ENCODE measurements at places on chromosomes 3 and 15.

DNA sequence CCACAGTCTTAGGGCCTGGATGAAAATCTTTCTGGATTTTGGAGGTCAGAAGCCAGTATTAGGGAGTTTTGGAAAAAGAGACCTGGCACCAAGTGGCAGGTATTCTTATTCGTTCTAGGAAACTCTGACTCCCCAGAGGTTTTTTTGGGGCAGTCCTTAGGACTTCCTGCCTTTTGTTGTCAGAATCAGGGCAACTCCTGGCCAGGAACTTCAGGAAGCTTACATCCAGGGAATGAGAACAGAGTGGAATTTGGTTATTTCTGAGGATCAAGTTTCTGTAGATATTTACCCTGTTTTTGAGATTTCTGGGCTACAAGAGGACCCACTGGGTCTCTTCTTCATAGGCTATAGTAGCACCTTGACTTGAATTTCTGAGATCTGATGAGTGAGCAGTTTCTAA lies 15.5 kb downstream of the SCN10A start:
- no peak for DNase-seq

DNA sequence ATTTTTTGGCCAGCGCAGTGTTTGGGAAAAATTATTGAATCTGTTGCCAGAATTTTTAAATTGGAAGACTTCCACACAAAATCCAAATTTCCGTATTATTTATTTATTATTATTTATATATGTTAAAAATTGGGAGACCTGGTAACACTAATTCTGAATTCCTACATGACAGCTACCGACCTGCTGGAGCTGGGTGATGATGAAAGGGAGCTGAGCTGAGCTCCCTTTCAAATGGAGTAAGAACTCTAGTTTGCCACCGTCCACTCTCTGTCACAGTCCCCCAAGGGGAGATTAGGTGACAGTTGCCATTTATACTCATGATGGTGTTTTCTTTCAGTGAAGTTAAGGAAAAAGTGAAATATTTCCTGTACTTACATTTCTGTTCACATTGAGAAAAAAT lies 1.4 kb downstream of the CRTC3 start:
- no peak for DNase-seq

DNA sequence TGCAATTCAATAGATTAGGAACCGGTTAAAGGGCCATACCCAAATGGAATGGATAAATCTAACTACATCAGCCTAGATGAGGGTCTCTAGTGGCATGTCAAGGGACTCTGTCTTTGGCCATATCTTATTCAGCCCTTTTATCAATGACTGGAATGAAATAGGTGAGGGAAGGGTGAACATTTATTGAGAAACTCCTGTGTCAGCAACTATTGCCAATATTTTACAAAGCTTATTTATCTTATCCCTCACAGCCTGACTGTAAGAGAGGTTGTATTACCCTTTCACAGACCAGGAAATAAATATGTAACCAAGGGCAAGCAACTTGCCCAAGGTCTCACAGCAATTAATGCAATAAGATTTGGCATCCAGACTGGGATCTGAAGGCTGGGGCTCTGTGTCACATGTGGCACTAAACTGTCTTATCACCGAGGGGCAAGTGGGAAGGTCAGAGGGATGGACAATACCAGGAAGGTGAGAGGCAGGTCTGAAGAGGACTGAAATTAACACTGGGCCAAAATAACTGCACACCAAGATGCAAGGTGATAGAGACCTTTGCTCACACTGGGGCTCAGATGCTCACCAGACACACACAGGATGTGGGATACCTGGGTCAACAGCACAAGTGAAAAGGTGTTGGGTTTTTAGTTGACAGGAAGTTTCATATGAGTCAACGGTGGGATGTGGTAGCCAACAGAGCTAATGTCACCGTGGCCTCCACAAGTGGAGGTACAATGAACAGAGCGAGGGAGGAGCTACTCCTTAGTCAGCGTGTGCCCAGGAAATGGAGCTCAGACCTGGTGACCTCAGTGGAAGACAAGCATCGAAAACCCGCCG lies 261.3 kb downstream of the RPLP1 start:
- DNase-seq, result peak; percentile 79

- DNase-seq, result peak; percentile 77
These were observed 42.5 kb downstream of the CMTM6 start for GRCh38 chr3:32460031-32460749.

GRCh38 chr3:78745847-78746246 lies 1022.0 kb downstream of the ROBO1 start:
- no peak for DNase-seq

- DNase-seq, result no peak
These were observed 9.8 kb upstream of the SLC6A1 start for GRCh38 chr3:10982782-10983181.

GRCh38 chr3:67048715-67049074 lies 50.6 kb downstream of the KBTBD8 start:
- DNase-seq, result no peak

- no peak for DNase-seq
These were observed 312.5 kb downstream of the TIGIT start for GRCh38 chr3:114606336-114606735.

- DNase-seq, result no peak
These were observed 20.6 kb downstream of the SPSB4 start for GRCh38 chr3:141071681-141072260.

DNA sequence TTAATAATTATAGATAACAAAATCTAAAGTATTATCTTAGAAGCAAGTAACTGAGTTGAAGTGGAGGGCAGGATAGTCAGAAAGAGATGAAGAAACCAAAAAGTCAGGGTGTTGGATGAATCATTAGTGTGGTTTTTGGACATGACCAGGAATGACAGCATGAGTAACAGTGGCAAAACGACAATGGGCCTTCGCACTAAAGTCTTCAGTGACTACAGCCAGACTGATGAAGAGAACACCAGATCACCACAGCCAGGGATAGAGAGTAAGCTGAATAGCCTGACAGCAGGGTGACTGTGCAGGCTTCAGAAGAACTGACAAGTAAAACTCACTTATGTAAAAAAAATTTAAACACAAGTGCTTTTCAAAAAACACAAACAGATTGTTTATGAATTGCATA lies 96.0 kb upstream of the MELTF start:
- no peak for DNase-seq

DNA sequence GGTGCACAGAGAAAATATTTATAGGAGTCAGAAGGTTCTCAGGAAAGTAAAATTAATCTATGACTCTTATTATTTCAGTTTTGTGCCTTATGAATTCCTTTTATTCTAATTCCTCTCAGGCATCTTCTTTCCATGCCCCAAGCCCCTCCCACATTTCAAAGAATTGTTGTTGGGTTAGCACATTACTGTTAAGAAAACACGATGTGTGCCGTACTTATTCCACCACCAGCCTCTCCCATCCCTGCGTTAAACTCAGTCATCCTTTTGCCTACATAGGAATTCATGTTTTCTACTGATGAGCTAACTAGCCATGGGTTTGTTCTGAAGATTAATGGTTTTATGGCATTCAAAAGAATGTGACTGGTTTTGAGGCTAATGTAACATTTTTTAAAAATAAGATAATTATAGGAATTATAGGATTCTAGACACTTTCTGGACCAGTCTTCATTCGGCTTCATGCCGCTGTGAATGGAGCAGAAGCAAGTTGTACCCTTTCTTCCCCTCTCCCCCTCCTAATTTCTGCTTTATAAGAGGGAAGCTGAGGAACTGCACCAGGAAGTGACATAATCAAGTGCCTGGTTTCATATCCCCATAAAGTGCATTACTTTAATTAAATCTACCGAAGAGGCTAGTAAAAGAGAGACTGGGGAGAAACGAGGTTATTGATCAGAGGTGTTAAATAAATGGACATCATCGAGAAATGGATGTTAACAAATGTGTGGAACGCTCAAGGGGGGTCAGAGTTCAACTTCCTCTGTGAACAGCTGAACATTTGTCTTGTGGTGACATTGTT lies 12.3 kb upstream of the MB21D2 start:
- no peak for DNase-seq

- no peak for DNase-seq
These were observed 284.1 kb upstream of the ONECUT1 start for GRCh38 chr15:53074221-53074620.

DNA sequence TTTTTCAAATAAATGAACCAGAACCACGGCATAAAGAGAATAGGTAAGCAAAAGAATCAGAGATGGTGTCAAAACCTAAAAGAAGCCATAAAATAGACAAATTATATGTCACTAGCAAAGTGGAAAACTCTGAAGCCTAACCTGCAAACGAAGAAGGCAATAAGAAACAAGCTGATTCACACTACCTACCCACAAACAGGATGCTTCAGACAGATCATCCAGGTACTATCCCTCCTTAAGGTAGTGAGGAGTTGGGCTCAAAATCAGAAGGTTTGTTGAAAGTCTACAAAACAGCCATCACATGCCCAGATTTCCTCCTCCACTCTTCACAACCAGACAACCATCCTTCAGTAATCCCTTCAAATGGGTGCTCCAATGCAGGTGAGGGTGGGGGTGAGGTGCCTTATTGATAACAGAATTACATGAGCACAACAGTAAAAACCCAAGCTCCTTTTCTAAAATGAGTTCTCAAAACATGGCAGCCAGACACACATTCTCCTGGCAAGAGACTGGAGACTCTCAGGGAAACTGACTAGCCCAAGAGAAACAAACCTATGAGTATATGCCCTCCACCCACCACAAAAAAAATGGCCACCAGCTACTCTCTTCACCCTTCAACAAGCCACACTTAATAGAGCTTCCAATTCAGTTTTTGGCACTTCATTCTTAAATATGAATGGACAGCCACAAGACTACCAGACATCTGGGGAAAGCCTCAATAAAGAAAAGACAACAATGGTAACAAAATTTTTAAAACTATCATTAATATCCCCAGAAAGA lies 6.4 kb downstream of the KPNA1 start:
- no peak for DNase-seq

DNA sequence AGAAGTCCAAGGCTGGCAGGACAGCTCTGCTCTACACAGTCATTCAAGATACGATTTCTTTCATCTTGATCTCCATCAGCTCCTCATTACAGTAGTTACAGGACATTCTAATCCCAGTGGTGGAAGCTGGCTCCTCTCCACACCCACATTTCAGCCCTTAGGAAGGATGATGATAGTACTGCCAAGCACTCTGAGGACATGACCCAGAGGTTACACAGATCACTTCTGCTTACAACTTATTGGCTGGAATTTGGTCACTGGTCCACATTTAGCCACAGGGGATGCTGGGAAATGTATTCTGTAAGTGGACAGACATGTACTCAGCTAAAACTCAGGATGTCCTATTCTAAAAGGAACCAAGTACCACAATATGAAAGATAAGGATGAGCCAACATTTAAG lies 77.1 kb downstream of the IQCH start:
- no peak for DNase-seq

DNA sequence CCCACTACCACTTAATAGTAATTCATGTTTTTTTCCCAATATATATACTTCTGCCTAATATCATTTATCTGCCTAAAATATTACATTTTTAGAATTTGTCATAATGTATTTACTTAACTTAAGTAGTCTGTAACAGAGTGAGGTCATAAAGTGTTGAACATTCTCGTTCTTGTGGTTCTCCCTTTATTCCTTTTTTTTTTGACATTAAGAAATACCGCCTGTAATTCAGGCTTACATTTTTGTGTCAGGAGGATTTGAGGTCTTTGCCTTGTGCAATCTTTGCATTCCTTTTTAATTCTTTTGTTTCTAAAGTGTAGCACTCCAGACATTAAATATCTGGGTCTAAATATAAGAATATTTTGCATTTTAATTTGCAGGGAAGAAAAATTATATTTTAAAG lies 315.4 kb downstream of the PTPRG start:
- no peak for DNase-seq

DNA sequence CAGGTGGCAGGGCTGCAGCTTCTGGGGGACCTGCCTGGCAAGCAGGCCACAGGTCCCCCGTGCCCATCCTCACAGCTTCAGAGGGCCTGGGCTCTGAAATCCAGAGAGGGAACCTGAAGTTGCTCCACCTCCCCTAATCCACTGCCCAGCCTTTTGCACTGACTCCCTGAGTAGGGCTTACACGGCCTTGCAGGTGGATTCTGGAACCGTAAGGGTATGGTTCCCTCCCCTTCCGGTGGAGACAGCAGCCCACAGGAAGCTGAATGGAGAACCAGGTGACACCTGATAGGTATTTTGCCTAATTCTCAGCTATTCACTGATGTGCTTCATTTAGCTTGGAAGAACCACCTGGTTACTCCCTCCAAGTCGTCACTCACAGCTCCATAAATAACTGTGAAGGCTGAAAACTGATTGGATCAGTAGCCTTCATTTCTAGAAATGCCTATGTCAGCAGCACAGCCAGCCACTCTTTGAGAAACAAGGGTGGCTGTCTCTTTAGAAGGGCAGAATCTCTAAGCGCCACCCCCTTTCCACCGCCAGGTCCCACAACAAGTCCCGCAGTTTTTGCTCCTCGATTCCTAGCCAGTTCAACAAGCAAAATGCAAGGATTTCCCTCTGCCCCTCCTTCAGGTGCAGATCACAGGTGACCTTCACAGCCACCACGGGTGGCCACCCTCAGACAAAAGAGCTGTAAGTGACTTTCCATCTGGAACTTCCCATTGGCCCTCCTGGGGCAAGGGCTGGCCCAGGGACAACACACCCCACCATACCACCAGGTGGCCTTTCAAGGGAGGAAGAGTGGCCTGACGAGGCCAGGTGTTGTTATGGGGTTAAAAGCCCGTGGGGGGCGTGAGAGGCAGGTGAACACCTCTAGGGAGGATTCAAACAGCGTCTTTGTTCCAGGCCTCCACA lies 112.9 kb downstream of the SEC22A start:
- no peak for DNase-seq

DNA sequence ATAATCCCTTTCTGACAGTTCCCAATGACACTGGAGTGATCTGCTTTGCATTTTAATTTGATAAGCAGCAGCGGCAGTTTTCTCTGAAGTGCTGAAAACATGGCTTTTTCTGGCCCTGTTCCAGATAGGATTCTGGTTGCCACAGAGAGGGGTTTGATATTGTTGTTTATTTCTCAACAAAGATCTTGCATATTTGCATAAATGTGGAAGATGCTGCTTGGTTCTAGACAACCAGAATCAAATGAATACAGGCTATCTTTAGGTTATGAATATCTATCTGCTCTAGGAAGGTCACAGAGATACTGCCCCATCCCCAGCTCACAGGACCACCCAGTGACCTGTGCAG lies 137.1 kb downstream of the ZNF609 start:
- DNase-seq, result peak; percentile 35

- no peak for DNase-seq
These were observed 539.1 kb upstream of the ROBO2 start for GRCh38 chr3:76500746-76501275.

DNA sequence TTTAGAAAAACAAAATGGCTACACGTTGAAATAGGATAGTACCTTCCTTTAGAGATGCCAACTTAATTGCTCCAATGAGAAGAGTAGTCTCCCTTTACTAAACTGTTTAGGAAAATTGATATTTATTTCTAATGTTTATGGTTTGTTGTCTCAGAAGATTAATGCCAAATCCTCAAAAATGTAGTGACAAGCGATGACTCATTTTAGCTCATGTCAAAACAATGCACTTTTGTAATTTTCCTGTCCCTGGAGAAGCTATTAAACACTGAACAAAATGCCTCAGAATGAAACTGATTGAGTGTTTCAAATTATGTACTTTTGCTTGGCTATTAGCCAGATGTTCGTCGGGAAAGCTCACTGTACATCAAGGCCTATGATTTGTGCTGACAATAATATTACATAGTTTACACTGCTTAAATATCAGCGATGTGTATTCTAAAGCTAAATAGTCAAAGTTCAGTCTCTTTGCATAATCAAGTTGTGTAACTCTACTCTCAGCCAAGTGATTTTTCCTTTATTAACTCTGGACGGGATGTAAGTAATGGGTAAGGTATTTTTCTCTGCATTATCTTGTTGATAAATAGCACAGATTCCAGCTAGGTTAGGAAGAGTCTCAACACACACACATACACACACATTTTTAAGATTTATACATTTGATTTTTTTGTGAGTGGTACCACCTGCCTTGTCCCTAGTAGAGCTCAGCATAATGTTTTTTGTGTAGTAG lies 83.7 kb downstream of the CMSS1 start:
- DNase-seq, result no peak

Data from activated CD8-positive, alpha-beta memory T cell treated with anti-CD3 and anti-CD28 coated beads, Interleukin-2, amount 50 U/mL, for 48 hours (primary cell).